ENCODE measurements at places on chromosomes 3 and 15.

GRCh38 chr3:178537122-178537705, 978 bp downstream of the KCNMB2 start:
- no peak for DNase-seq

DNA sequence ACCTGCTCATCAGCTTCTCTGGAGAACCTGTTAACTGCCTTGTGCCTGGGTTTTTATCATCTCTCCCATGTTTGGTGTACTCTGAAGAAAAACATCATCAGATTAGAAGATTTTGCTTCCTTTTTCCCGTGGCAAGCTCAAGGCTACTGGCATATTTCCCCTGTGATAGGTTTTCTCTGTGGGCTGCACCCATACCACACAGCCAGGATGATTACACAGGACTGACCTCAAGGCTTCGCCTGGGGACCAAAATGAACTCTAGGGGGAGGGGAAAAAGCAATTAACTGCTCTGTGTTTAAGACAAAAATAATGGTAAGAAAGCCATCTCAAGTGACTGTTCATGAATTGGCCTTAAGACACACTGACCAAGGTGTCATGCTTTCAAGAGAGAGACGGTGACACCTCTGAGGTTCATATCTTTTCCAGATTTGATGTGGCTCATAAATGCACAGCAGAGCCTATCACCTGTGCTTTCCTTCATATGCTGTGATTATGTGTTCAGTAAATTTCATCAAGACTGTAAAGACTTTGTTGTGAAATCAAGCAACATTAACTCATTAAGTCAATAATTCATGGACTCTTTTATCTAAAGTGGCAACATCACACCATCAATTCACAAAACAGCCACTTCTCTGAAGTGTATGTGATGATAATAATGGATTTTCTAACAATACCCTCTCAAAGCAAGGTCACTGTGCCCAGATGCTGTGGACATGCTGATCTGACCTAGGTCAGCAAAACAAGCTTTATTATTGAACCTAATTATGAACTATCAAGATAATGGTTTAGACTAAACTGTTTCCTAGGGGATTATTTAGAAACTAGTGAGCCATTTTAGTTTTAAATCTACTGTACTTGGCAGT, 427.9 kb downstream of the WDR72 start:
- DNase-seq = no peak

DNA sequence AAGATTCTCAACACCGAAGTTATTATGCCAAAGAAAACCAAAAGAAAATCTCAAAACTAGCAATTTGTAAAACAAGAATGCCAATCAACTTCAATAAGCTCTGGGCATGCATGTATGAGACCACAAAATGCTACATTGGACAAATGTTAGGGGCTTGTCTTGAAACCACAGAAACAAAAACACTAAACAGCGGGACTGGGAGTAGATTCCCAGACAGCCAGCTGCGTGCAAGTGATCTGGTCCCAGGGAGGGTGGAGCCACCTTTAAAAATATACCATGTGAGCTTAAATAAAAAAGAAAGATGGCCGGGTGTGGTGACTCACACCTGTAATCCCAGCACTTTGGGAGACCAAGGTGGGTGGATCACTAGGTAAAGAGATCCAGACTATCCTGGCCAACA, 163.6 kb upstream of the PRICKLE2 start:
- no peak for DNase-seq

- DNase-seq = no peak
Measured at GRCh38 chr3:171229173-171229572, 202.7 kb upstream of the SLC2A2 start.

GRCh38 chr15:31235311-31236183, 91.1 kb upstream of the KLF13 start:
- no peak for DNase-seq

GRCh38 chr15:80480171-80480811, 76.1 kb downstream of the ARNT2 start:
- DNase-seq = no peak

GRCh38 chr3:40690749-40691451, 166.1 kb downstream of the ZNF621 start:
- DNase-seq = no peak

DNA sequence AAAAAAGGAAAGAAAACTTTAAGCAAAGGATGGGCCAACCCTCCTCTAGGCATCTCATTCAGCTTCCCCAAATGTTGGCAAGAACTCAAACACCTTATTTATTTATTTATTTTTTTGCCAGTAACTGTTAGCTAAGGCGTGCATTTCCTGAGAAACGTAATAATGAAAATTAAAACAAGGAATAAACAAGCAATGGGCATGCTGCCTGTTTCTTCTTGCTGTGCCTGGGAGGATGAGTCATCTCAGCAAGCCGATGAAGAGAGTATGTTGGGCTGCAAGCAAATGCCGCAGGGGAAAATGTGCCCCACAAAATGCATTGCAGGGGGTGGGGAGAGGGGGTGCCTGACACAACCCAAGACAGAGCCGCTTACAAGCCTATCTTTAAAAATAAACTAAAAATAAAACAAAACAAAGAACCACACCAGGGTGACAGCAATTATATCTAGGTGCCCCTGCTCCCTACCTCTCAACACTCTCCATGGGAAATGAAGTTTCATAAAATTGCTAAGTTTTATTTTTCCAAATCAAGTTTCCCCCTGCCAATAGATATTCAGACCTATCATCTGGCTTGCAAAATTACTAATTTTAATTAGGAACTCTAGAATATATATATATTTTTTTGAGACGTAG, 40.3 kb downstream of the EIF4E3 start:
- no peak for DNase-seq

DNA sequence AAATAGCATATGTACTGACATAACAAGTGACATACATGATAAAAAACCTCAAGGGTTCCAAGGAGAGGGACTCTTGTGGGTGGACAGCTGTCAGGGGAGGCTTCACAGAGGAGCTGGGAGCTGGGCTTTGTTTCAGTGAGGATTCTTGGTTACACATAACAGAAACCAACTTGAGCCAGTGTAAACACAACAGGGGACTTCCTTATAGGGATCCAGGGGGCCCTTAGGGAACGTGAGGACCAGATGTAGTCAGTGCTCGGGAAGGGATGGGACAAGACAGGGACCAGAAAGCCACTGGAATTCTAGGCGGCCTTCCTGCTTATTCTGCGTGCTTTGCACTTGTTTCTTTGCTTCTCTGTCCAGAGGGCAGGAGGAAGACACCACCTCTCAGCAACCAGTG, 34.9 kb downstream of the SNAPC5 start:
- no peak for DNase-seq

DNA sequence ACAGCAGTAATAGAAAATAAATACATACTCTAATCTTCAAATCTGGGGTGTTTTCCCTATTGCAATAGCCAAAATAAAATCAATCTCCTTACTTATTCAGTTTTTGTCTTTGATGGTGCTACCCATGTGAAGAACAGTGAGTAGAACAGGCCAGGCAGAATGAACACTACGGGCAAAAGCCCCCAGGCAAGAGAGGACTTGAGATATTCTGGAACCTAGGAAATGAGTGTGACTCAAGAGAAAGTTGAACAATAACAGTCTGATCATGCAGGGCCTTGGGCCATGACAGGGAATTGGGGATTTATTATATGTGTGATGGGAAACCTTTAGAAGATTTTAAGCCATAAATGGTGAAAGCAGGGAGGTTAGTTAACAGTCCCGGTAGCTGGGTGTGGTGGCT, 14.0 kb upstream of the DUT start:
- no peak for DNase-seq

DNA sequence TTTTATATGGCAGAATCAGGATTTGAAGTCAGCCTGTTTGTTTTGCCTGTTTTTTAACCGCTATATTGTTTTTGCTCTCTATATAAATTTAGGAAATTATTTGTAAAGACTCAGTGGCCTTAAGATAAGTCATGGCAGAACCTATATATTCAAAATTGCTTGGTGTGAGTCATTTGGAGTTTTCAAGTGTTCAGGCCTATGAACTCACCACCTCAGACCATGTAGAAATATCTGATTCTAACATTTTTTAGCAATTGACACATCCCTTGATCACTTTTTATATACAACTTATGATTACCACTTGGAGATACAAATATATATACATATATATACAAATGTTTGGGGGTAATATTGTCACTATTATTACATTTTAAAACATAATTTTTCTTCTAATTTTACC, 95.7 kb downstream of the VGLL3 start:
- DNase-seq = no peak

DNA sequence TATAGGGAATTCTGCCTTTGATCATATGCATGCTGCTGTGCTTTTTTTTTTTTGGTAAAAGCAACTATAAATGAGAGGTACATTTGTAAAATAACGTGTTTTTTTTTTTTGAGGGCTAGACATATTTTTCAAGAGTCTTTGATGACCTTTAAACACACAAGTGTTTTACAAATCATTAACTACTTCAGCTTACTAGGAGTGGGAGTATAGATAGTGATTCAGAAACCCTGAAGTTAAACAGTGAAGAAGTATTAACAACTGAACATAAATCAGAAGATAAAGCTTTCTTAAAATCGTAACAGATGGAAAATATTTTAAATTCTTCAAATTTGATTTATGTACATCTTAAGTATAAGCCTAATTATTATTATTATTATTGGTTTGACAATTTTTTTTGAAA, 2.9 kb upstream of the GMNC start:
- DNase-seq = no peak

DNA sequence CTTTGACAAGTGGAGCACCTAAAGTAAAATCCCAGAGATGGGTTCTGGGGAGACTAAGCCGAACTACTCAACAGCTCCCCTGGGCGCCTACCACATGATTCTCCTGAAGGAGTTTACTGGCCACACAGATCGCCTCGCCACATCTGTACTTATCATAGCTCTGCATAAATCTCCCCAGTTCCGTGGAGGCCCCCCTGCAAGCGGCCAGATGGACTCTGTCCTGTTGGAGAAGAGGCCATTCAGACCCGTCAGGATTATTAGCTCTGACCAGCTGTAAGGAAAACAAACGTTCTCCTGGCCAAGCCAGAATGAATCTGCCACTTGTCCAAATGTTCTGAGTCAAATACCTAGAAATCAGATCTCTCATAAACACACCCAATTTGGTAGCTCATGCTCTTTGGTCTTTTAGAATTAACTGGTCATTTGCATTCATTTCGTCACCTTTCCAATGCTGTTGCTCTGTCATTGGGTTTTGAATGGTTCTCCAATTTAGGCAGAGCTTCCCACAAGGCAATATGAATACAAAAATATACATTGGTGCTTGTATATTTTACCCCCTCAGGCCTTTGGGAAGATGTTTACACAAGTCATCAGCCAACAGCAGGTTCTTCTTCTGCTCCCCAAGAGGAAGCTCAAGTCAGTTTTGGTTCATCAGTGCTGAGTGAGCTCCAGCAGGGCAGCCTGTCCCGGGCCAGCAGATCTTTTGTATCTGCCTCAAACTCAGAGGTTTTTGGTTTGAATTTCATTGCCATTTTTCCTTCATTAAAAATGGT, 124.5 kb downstream of the THSD4 start:
- DNase-seq = no peak

GRCh38 chr15:74275957-74276356, 39.8 kb downstream of the CCDC33 start:
- no peak for DNase-seq

- DNase-seq = no peak
Measured at GRCh38 chr15:70810916-70811578, 42.9 kb downstream of the LARP6 start.

GRCh38 chr15:67735896-67736295, 89.4 kb upstream of the SKOR1 start:
- DNase-seq = no peak

DNA sequence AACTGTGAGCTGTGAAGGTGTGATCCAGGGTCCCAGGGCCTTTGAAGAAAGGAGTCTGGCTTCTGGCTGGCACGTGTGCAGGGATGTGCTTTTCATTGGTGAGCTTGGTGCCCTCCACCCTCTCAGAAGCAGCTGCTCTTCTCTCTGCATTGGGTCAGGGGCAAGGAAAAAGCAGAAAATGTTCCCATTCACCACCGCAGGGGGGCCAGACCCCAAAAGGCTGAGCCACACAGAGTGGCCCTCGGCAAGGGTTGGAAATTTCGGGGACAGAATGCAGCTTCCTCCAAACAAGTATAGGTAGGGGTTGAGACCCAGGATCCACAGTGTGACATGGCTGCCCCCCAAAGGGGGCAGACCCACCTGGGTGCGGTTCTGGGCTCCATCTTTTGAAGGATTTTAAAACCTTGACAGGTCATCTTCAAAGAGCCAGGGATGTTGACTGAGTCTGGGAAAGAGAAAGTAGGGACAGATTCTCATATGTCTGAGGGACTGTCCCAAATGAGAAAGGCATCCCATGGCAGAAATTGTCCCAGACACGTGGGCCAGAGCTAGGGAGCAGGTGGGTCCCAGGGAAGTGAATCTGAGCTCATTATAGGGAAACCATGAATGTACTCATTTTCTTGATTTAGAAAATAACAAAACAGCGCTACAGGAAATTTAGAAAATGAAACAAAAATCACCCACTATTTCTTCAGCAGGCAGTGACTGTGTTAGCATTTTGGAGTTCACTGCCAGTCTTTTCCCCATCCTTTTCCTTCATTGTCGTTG, 2.7 kb downstream of the CSK start:
- DNase-seq = no peak

GRCh38 chr15:99213187-99213811, 36.1 kb downstream of the TTC23 start:
- DNase-seq = peak; percentile 39

GRCh38 chr3:15261274-15261673, 55.2 kb downstream of the CAPN7 start:
- DNase-seq = no peak

GRCh38 chr15:66287461-66288057, 5.8 kb upstream of the DIS3L start:
- DNase-seq = peak; percentile 28

DNA sequence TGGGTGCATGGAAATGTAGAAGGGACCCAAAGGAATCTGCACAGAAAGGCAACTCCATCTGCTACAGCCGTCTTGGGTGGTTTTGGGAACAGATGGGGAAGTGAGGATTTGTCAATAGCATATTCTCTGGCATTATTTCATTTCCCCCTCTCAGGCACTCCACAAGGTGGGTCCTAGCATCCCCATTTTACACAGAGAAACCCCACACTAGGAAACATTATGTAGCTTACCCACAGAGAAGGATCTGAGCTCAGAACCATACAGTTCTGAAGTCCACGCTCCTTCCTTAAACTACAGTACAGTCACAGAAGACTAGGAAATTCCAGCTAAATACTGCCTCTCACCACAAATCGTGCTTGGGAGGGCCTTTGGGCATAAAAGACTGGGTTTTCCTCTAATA, 61.2 kb upstream of the CTNNB1 start:
- DNase-seq = no peak

- no peak for DNase-seq
Measured at GRCh38 chr3:10549617-10550230, 44.3 kb upstream of the ATP2B2 start.

- DNase-seq = no peak
Measured at GRCh38 chr3:14439501-14440167, 37.2 kb downstream of the SLC6A6 start.

- peak; percentile 93 for DNase-seq
Measured at GRCh38 chr3:196632046-196632751, 7.3 kb upstream of the NRROS start.

- DNase-seq = no peak
Measured at GRCh38 chr3:41986561-41986960, 24.7 kb upstream of the ULK4 start.

DNA sequence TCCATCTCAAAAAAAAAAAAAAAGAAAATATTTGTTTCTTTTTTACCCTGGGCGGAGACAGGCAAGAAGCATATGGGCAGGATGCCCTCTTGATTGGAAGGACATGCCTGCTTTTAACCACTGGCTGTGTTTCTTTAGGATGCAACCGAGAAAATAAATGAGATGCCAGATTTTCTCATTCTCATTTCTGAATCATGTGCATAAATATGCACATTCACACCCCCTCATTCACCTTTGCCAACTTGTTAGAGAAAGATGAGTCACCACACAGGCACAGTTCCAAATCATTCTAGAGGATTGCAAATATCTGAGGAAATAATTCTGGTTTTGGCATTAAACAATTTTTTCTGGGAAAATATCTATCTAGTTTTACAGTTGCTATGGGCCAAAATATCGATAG, 3.3 kb downstream of the LIPH start:
- no peak for DNase-seq
